ENCODE measurements at places on chromosomes 13 and 19.

GRCh38 chr13:113897161-113897560, 33.3 kb upstream of the GAS6 start:
- peak; percentile 72 for DNase-seq

GRCh38 chr13:32538143-32538620, 413 bp downstream of the N4BP2L2 start:
- no peak for DNase-seq

GRCh38 chr19:35986111-35986510, 8.9 kb upstream of the SDHAF1 start:
- DNase-seq = no peak

- DNase-seq = no peak
Observed at GRCh38 chr13:73059460-73060250, 850 bp downstream of the KLF5 start.

DNA sequence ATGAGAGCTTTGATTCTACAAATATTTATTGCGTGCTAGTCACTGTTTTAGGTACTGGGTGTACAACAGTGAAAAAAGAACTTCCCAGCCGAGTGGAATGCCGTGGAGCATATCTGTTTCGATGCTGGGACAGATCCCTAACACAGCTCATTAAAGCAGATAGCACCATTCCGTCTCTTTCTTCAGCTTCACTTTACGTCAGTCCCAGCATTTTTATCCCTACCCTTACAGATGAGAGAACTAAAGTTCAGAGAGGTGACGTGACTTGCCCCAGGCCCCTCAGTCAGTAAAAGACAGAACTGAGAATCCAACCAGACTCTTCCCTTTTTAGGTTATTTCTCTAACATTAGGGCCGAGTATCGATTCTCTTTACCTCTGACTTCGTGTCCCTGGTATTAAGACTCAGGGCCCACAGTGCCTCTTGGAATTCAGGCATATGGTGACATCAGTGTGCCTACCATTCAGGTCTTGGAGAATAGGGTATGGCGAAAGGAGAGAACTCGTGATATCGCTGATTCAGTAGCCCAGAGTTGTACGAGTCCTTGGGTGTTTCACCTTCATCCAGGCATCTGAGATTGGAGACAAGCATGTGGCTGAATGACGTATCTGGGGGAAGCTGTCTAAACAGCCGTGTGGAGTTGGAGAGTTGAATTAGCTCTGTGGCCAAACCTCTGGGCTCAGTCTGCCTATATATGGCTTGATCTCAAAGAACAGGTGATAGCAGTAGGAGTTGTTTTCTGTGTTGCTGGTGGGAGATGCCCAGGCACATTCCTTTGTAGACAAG, 27.1 kb downstream of the ACTN4 start:
- no peak for DNase-seq

DNA sequence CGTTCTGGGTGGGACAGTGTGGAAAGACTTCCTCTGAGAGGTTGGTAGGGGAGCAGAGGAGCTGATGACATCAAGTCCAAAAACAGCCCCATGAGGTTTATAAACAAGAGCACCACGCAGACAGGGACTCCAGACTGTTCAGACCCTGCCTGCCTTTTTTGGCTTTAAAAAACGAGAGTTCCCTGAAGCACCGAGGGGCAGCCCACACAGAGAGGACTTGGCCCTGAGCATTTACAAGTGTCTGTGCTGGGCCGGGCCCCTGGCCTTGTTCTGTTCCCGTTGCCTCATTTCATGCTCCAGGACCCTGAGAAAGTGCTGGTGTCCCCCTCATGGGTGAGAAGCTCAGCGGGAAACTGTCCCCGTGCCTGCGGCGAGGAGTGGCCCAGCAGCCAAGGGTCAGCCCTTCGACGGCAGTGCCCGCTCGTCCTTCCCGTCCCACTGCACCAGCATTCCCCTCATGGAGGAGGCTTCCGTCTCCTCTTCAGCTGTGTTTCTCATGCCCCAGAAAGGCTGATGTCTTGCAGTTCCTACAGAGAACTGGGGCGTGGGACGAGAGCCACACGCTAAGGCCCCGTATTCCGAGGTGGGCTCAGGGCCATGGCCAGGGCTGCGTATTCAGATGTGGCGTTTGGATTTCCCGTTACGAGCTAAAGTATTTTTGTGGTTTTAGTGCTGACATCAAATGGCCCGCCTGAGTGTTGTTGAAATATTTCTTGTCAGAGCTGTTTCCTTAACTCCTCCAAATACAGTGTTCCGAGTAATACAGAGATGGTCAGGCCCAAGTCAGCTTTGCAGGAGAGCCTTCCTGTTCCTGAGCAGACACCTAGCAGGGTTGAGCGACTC, 93.5 kb downstream of the ATP11A start:
- no peak for DNase-seq

DNA sequence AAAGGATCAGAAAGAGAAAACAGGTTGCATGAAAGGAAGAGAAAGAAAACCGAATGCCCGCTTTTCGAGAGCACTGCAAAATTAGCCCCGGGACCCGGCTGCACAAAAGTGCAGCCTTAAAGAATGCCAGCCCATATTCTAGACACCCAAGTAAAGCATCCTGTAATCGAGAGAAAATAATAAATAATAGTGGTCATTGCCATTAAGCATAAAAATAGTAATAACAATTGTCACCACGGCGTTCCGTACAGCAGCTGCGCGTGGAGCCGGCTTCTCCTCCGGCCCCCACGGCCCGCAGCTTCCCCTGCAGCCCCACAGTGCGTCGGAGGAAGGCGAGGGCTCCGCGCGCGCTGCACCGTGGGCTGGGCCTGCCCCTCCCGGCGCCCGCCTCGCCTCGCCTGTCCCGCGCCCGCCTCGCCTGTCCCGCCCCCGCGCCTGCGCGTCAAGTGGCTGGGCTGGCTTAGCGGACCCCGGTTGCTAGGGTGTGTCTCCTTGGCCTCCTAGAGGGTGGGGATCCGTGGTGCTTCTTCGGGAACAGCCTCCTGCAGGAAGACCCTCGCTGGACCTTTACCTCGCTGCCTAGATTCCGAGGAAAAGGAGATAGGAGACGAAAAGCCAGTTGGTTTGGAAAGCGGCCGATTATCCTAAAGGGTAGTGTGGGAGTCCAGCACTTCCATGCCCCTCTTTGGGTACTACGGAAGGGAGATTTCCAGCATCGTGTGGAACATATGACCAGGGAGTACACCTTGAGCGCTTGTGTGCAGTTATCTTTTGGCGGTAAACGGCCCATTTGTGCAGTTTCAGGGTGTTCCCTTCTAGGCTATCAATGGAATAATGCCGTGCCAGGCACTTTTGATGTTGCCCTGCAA, at the start of gene LRRC63:
Gene LRRC63, plus strand, starts transcription at position 446 of the 869 bp plus-strand sequence. CDS start 1,107 bp downstream, outside the sequence.
- peak; percentile 16 for DNase-seq

DNA sequence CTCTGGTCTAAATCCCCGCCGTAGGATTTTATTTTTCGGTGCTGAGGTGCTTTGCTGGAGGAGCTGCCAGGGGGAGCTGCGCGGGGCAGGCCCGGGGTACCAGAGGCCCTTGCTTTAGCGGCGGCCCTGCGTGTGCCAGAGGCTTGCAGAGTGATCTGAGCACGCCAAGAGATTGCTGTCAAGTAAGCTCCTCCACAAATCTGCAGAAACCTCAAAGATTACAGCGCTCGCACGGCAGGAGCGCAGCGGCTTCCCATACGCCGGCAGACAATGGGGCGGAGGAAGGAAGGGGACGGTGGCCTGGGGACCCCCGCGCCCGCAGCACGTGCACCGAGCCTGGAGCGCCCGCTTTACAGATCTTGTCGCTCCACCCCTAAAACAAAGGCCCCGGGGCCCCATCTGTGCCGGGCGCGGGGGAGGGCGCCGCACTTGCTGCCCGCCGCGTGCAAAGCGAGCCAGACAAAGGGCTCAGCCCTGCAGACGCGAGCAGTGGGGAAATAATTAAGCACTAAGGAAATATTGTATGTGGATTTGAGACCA, 9.1 kb upstream of the C19orf12 start:
- no peak for DNase-seq

GRCh38 chr13:69872321-69873047, 235.1 kb upstream of the ATXN8OS start:
- no peak for DNase-seq

DNA sequence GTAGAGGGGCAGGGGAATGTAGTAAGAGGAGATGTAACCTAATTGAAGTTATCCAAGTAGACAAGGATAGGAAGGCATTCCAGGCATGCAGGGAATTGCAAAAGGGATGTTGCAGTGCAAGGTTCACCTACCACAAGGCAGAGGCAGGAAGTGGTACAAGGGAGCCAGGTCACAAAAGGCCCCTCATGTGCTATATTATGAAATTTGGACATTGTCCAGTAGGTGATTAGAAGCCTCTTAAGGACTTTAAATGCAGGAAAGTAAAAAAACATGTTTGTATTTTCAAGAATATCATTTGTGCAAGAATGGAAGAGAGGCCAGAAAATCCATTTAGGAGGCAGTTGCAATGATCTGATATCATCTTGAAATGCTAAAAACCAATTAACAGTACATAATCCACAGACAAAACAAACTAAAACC, 111.4 kb downstream of the FRY start:
- no peak for DNase-seq

GRCh38 chr19:19587771-19588170, 30.7 kb downstream of the PBX4 start:
- DNase-seq = no peak

DNA sequence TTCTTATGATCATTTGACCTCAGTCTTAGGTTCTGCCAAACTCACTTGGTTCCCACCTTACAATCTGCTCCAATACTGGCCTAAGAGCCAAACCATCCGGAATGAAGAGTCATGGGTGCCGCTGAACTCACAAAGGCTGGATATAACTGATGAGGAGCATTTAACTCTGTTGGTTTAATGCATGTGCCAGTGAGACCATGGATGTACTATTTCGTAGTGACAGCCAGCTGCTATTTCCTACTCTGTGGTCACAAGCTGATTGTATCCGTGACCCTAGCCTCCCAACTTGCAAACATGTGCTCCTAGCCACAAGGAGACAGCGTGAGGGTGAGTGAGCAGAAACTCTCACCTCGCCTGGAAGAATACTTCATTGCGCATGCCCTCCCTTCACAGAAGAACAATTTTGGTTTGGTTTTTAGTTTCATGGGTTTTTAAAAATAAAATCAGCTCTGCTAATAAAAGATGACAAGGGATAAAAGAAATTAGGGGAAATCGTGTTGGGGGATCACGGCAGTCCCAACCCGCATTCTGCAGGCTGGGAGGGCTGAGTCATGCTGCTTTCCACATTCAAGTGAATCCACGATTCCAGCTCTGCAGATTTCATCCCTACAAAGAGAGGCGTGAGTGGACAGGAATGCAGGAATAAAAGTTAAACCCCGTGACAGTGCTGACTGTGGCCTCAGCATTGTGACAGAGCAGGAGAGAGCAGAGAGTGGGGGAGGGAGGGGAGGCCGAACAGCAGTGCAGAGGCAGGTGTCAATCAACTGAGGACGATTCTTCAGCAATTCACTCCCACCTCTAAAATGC, 66.8 kb upstream of the RAP2A start:
- no peak for DNase-seq

GRCh38 chr19:32813862-32814425, 55.6 kb downstream of the SLC7A9 start:
- no peak for DNase-seq

- DNase-seq = no peak
Observed at GRCh38 chr19:1830568-1830967, 17.7 kb downstream of the REXO1 start.

- no peak for DNase-seq
Observed at GRCh38 chr19:56170261-56170660, 5.5 kb upstream of the GALP start.

DNA sequence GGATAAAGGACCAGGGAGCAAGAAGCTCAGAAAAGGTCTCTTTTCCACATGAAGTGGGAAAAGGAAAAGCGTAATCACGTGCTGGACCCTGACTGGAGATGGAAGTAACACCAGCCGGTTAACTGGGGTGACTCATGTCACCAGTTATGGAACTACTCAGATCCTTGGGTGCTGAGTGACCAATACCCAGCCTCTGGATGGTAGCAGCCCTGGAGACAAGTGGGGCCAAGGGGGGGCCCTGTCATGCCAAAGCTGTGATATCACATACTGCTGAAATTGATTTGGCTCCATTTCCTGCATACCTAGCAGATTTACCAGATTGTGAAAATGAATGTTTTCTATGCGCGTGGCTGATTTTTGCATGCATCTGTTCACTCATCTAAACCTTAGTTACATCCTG, 158.9 kb downstream of the ZIC5 start:
- DNase-seq = peak; percentile 57

- no peak for DNase-seq
Observed at GRCh38 chr13:24355103-24355502, 45.7 kb downstream of the C1QTNF9 start.

DNA sequence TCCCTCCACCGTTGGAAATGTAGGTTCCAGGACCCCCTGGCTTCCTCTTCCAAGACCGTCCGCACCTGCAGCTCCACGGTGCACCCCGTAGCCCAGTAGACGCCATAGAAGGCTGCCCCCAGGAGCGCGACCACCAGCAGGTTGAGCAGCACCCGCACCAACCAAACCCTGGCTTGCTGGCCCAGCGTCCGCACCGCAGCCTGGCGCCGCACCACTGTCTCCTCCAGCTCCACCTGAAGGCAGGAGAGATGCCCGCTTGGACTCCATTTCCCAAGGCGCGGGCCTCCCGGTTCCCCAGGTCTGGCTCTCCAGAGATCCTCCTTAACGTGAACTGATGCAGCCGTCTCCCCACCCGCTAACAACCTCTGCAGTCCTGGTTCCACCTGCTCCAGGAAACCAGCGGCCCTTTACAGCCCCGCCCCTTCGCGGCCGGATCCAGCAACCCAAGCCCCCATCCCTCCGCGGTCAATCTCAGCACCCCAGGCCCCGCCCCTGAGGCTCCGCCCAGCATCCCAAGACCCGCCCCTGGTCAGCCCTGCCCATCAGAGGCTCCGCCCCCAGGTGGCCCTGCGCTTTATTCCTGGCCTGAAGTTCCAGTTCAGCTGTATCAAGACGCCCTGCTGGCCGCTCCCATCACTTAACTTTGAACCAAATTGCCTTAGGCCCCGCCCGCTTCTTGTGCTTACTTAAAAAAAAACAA, 5.0 kb upstream of the LENG1 start:
- DNase-seq = no peak

GRCh38 chr19:27971071-27971470, 1241.9 kb downstream of the UQCRFS1 start:
- DNase-seq = no peak

- no peak for DNase-seq
Observed at GRCh38 chr19:42512130-42512636, 16.1 kb downstream of the CEACAM1 start.

GRCh38 chr13:67588607-67589006, 358.5 kb upstream of the PCDH9 start:
- no peak for DNase-seq

GRCh38 chr13:95605448-95606125, 38.9 kb downstream of the DZIP1 start:
- DNase-seq = no peak

GRCh38 chr19:1717200-1717969, 35.9 kb upstream of the ONECUT3 start:
- DNase-seq = no peak

All from SW 1271 (cell line).